ENCODE measurements at places on chromosomes 6 and 20.
A peak's percentile ranks its signal among the peaks of the same experiment; 100 is the strongest.

DNA sequence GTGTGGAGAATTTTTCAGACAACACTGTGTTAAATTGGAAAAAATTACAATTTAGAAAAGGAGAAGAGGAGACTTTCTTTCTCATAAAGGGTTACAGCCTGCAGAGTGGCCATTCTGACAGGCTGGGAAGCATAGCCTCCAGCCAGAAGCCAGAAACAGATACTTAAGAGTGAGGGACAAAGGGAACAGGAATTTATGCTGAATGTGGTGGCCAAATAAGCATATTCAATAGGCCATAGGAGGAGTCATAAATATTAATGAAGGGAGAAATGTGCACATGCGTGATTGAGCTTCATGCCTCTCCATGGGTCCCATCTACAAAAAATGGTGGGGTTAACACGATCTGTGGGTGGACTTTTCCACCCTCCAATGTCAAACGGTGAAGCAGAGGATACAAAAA, 13.4 kb downstream of the TMEM200A start:
- no peak for DNase-seq

GRCh38 chr6:7087491-7087979, 20.2 kb upstream of the RREB1 start:
- no peak for DNase-seq

- DNase-seq, result no peak
Measured at GRCh38 chr6:106537662-106538061, 91.6 kb downstream of the RTN4IP1 start.

DNA sequence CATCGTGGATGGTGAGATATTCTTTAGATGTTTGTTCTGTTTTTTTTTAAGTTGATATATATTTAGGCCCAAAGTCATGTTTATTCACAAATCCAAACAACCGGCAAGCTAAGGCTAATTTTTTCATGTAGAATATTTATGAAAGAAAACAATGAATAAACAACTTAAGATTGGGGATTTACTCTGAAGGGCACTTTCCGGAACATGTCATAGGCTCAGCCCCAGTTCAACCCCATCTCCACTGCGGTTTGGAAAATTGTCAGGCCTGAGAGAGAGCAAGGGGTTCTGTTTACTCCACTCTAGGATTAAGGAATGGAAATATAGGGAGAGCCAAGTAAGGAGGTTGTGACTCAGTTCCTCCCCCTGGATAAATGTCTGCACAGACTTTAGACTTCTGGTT, 18.3 kb downstream of the RPS6KA2 start:
- no peak for DNase-seq

- peak; percentile 66 for DNase-seq
Measured at GRCh38 chr6:85113934-85114580, 335.8 kb upstream of the NT5E start.

- no peak for DNase-seq
Measured at GRCh38 chr6:50271266-50271665, 221.5 kb upstream of the DEFB112 start.

- DNase-seq, result no peak
Measured at GRCh38 chr6:113464960-113465359, 392.2 kb upstream of the MARCKS start.

DNA sequence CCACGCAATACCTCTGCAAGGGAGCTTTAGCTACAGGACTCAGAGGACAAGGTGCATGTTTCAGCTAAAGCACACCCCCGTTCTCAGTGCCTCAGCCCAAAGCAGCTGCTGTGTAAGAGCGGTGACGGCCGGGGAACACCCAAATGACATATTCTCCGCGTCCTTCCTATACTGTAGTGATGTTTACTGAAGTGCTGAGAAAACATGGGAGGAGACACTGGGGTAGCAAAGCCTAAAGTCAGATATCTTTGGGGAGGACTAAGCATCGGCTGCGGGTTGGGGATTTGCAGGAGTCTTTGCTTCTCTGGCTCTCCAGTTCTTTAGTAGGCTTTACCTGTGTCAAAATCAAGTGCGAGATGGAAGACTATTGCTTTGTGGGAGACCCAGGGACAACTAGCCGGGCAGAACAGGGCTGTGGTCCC, 1.7 kb downstream of the SLC22A23 start:
- DNase-seq, result no peak
